ENCODE measurements at places on chromosomes 2 and 18. TPM values are rescaled to one million over a fixed set of nuclear protein-coding genes. Genes with fewer than 3 reads are reported as not detected.
A peak's percentile ranks its signal among the peaks of the same experiment; 100 is the strongest.

The DES gene
- total RNA-seq = not detected

The MPHOSPH10 gene
- 26.2 TPM for total RNA-seq

- DNase-seq = no peak
Measured at GRCh38 chr2:121372721-121373353, 87.8 kb upstream of the TFCP2L1 start.

GRCh38 chr2:33384599-33384961 is 91.9 kb upstream of the RASGRP3 start:
- no peak for DNase-seq

DNA sequence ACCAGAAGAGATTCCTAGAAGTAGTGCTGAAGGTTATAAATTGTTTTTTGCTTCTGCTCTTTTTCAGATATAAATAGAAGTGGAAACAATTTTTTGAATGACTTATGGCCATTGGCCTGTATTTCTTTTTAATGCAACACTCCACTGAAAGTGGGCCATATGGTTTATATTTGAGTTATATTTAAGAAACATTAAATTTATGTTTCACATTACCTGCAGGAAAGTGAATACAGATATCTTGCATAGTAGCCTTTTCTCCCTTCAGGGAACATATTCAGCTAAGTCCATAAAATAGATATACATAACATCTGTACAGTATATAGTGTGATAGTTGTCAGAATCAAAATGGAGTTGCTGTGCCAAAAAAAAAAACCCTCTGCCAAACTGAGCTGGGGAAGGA is 53.1 kb upstream of the EFEMP1 start:
- no peak for DNase-seq

- DNase-seq = no peak
Measured at GRCh38 chr2:199797431-199798403, 53.3 kb downstream of the FTCDNL1 start.

The KANSL1L gene
- 6.3 TPM for total RNA-seq

The OSR1 gene
- total RNA-seq = not detected

The CDH7 gene
- total RNA-seq = not detected

The IL1F10 gene
- not detected for total RNA-seq

DNA sequence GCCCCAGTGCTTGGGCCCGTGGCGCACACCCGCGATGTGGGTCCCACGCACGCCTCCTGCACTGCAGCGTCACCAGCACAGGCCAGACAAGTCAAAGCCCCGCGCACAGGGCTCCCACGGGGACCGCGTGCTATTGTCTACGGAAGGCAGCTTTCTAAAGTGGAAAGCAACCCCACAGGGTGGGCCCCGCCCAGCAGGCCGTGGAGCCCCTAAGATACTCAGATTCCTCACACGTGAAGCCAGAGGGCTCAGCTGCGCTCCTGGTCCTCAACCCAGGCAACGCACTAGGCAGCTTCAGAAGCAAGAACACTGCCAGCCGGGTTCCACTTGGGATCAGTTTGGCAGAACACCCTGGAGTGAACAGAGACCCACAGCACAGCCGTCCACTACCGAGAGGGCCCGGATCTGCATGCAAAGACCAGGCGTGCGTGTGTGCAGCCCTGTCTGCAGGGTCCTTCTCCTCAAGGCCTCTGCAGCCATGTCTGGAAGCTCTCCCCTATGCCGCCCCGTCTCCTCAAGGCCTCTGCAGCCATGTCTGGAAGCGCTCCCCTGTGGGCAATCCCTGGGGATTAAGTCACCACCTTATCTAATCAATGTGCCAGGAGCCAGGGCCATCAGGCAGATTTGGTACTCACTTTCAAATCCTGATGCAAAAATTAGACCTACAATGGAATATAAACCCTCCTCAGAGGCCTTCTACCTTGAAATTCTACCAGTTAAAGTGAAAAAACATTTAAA is 231.3 kb downstream of the HDAC4 start:
- no peak for DNase-seq

DNA sequence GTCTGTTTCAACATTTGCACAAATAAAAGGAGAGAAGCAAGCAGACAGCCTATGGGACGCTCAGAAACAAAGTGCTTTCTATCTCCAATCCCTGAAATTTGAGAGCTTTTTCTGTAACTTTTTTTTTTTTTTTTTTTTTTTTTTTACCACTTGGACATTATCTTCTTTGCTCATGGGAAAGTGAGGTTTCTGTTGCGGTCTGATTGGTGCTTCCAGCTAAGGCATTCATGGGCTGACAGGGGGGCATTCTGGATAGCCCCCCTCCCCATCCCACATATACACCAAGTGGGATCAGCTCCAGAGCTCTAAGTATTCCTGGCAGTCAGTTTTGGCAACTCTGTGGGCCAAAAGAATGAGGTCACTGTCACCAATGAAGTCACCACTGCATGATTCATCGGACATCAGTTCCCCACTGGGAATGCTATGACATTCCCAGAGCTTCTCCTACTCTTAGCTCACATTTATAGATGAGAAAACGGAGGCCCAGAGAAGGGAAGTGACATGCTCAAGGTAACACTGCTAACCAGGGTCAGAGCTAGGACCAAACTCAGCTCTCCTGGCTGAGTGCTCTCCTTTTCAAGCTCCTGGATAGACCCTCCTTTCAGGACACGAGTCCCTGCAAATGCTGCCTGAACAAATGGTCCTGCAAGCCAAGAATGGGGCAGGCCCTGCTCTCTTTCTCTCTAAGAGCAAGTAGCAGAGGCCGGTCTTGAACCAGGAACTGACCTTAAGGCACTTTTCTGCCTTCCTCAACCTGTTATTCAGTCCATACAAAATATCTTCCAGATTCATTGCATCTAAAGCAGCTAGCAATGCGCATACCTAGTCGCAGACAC is 61.3 kb downstream of the TMEM247 start:
- no peak for DNase-seq

The CERKL gene
- not detected for total RNA-seq

- no peak for DNase-seq
Measured at GRCh38 chr2:43714164-43714563, 37.9 kb upstream of the C1GALT1C1L start.

DNA sequence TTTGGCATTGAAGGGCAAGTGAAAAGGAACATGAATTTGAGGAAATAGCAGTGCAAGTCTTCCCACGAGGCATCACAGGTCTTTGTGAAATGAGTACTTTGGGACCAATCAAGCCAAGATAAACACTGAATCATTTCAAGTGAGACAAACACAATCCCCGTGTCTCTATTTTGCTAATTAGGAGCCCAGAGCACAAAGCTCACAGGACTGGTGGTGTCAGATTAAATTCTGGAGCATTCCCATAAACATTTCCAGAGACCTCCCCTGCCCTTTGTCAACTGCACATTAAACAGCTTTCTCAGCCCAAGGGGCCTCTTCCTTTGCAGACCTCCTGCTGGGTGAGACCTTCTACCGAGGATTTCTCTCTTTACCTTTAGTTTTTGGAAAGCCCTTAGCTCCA is 50.7 kb downstream of the DAPL1 start:
- DNase-seq = no peak

DNA sequence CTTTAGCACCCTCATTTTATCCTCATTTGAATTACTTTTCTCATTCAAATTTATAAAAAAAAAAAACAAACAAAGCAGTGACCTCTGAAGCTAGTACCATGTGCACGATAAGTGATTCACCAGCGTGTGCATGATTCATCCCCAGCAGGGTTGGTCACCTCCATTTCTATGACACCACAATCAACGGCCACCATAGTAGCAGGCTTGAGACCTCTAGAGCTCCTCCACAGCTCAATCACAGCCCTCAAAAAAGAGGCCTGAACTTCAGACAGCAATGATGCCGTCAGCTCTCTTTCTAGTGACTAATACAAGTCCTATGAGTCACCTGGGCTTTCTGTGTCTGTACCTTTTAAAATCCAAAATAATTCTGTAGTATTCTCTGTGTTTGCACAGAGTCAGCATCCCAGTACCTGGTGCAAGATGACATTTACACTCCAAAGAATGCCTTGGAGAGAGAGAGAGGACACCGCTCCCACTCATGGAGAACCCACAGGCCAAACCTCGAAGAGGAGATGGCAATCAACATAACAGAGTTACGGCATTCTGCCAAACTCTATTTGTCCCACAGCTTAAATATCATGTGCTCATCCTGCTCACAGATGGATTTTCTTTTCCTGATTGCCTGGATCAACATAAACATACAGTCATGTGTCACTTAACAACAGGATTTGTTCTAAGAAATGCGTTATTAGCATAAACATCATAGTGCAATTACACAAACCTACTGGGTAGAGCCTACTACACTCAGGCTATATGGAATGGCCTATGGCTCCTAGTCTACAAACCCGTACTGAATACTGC is 58.7 kb downstream of the L3MBTL4 start:
- DNase-seq = no peak

The IL1R2 gene
- 0.88 TPM for total RNA-seq

- no peak for DNase-seq
Measured at GRCh38 chr2:144099780-144100377, 420.0 kb downstream of the ZEB2 start.

DNA sequence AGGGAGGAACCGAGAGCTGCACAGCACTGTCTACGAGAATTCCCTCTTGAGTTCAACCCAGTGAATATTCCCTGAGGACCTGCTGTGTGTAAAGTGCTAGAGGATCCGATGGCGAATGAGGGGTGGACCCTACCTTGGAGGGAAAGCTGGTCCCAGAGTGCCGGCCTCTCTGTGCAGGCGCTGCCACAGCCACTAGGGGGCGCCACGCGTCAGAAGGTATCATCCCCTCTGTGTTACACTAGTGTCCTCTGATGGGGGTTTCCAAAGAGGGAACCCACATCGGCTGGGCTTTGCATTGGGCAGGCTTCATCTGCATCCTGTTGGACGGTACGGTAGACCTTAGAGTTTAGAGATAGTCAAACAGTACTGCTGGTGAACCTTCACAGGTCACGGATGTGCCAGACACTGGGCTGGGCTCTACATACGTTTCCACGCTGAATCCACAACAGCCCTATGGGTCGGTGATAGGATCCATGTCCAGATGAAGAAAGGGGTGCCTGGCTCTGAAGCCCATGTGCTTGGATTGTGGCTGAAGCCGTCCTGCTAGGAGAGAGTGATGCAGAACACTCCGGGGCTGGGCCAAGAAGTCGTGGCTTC is 39.0 kb downstream of the COA5 start:
- DNase-seq = peak; percentile 66

DNA sequence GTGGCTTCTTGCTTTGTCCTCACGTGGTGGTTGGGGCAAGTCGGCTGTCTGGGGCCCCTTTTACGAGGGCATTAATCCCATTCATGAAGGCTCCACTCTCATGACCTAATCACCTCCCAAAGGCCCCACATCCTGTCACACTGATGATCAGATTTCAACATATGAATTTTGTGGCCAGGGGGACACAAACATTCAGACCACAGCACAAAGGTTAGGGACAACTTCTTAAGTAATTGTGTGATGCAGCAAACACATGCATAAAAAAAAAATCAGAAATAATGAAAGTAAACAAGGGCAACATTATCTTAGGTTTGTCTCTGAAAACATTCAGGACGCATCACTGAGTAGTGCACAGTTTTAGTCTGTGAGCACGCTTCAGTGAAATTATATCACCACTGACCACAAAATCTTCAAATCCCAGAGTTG is 54.2 kb upstream of the FRZB start:
- DNase-seq = no peak

- no peak for DNase-seq
Measured at GRCh38 chr2:63710732-63711131, 122.0 kb downstream of the MDH1 start.

DNA sequence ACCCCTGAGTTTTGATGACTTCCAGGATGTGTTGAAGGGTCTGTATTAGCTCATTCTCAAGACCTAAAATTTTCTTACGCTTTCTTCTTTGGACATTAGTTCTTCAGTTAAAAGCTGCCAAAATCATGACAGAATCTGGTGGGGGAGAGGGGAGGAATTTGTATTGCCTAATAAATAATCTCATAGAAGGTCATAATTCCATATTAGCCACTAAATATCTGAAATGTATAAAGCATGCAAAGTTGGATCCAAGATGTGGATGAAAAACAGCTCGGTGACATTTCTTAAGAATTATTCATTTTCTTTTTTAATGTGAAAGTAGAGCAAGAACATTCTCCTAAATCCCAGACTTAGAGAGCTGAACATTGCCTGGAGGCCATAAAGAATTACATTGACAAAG is 120.1 kb downstream of the MMADHC start:
- no peak for DNase-seq

The LAMA1 gene
- total RNA-seq = not detected

GRCh38 chr2:43278564-43279220 is 52.3 kb upstream of the ZFP36L2 start:
- DNase-seq = no peak

The POTEF gene
- total RNA-seq = not detected

DNA sequence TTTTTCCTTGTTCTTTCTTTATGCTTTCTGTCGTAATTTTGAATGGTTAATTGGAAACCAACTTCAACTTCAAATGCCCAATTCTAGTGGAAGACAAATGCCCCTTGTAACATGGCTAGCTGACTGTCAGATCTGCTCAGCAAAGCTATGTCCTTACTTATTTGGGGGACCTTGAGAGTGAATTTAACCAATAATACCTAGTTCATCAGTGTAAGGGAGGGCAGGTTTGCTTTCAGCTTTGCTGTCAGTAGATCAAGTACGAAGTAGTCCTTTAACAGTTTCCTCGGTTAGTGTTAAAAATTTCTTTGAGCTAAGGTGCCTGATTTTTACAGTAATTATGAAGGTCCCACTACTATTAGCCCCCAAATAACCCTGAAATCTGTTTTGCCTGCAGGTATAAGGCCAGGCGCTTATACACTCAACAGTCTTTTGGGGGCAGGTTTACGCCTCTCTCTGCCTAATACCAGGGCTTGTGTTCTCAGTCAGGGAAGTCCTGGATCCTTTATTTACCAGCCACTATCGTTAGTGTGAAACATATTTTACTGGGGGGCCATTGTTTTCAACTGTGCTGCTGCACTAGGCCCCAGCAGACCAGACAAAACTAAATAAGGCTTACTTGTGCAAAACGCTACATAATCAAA is 165.1 kb upstream of the KCNJ3 start:
- no peak for DNase-seq

The HES6 gene
- 2.7 TPM for total RNA-seq

The AMER3 gene
- not detected for total RNA-seq

- no peak for DNase-seq
Measured at GRCh38 chr2:205948496-205948837, 137.5 kb downstream of the INO80D start.

The TCF23 gene
- total RNA-seq = not detected

The GPBAR1 gene
- 0.68 TPM for total RNA-seq
